Activated T-helper 1 cell treated with anti-CD3 and anti-CD28 coated beads, Interleukin-12 subunit alpha, Interleukin-12 subunit beta, Interleukin-2, Interleukin-4 antibody, amounts not matched to agents 30 ng/mL and 10 ng/mL and 1 ng/mL, durations not matched to agents 14 hours and 24 hours and 36 hours (primary cell): ENCODE measurements at places on chromosomes 11 and 22. TPM values are rescaled to one million over a fixed set of nuclear protein-coding genes. Genes with fewer than 3 reads are reported as not detected.

DNA sequence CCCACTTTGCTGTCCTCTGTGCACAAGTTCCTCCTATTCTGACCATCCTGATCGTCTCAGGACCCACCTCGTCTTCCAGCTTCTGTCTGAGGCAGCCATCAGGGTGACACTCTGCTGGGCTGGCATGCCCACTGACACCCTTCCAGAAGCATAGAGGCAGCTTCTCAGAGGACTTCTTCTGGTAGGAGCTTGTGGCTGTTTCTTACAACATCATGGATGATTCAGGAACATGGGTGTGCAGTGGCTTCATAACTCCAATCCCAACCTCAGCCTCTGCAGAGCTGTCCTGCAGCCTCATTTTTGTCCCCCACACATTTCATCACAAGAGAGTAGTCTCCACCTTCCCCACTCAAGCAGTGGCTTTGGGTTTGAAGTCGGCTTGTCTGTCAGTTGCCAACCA is 20.9 kb upstream of the CTR9 start:
- peaks cover 22% of the 10 kb centered on the region for H3K4me1 ChIP-seq
- no peak overlapping the region for H3K4me3 ChIP-seq
- no peaks in the 10 kb centered on the region for H3K36me3 ChIP-seq
- H3K27me3 ChIP-seq: peaks cover 13% of the 10 kb centered on the region

- no peak overlapping the region for H3K4me3 ChIP-seq
- no peak overlapping the region for H3K27ac ChIP-seq
- H3K4me1 ChIP-seq: peaks cover 3% of the 10 kb centered on the region
Observed at GRCh38 chr11:9065607-9066432, 25.6 kb downstream of the SCUBE2 start.

- H3K27ac ChIP-seq: no peak overlapping the region
- no peak for DNase-seq
- no peak overlapping the region for H3K4me3 ChIP-seq
Observed at GRCh38 chr11:33863418-33864172, 28.3 kb downstream of the LMO2 start.

GRCh38 chr11:118060869-118061268 is 16.0 kb upstream of the TMPRSS4 start:
- H3K27ac ChIP-seq: no peak overlapping the region
- no peaks in the 10 kb centered on the region for H3K36me3 ChIP-seq
- peaks cover 9% of the 10 kb centered on the region for H3K27me3 ChIP-seq

DNA sequence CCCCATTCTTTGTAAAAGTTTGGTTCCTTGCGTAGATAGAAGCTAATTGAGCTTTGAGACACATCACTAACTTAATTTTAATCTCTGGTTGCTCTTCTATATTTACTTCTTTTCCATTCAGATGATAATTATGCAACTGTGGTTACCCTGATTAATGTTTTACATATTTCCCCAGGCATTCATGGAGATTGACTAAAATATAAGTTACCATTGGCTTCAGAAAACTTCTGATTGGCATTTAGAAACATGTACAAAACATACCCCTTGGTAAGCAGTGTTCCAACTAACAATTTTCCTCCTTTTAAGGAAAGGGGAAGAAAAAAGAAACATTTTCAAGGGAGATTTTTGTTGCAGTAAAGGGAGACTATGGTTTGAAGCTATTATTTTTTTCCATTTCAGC is 43.9 kb downstream of the FAT3 start:
- no peak for DNase-seq
- H3K27me3 ChIP-seq: no peaks in the 10 kb centered on the region
- no peak overlapping the region for H3K27ac ChIP-seq
- H3K36me3 ChIP-seq: no peaks in the 10 kb centered on the region
- no peaks in the 10 kb centered on the region for H3K4me1 ChIP-seq
- H3K4me3 ChIP-seq: no peak overlapping the region

DNA sequence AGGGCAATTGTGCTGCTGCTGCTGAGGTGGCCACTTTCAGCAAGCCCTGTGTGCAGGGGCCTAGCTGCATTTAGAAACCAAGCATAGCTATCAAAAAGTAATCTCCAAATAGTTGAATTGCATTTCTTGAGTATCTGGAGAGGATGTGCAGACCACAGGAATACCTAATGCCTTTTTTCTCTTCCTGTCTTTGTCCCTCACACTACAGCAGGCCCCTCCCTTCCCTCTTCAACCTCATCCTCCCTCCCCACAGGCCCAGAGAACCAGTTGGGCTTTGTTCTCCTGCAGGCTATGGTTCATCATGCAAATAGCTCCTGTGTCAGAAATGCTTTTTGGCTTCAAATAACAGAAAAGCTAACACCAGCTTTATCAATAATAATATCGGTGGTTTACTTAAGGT is 47.7 kb downstream of the DKK3 start:
- H3K36me3 ChIP-seq: peaks cover 21% of the 10 kb centered on the region
- H3K27ac ChIP-seq: no peak overlapping the region
- peaks cover 9% of the 10 kb centered on the region for H3K27me3 ChIP-seq
- peaks cover 28% of the 10 kb centered on the region for H3K4me1 ChIP-seq

GRCh38 chr11:111373590-111373989 is 5.5 kb downstream of the POU2AF1 start:
- no peak for DNase-seq
- H3K36me3 ChIP-seq: peaks cover 51% of the 10 kb centered on the region
- H3K4me1 ChIP-seq: peaks cover 80% of the 10 kb centered on the region
- peak overlapping the region; percentile 34 for H3K27ac ChIP-seq
- H3K4me3 ChIP-seq: peak overlapping the region; percentile 42

- no peak overlapping the region for H3K4me3 ChIP-seq
- H3K27me3 ChIP-seq: no peaks in the 10 kb centered on the region
- peaks cover 52% of the 10 kb centered on the region for H3K36me3 ChIP-seq
- DNase-seq: no peak
- no peak overlapping the region for H3K27ac ChIP-seq
Observed at GRCh38 chr11:85784480-85785265, 26.3 kb downstream of the SYTL2 start.

GRCh38 chr11:125001849-125002248 is 47.8 kb downstream of the CCDC15 start:
- H3K4me3 ChIP-seq: no peak overlapping the region
- no peak overlapping the region for H3K27ac ChIP-seq
- DNase-seq: no peak
- H3K27me3 ChIP-seq: no peaks in the 10 kb centered on the region

DNA sequence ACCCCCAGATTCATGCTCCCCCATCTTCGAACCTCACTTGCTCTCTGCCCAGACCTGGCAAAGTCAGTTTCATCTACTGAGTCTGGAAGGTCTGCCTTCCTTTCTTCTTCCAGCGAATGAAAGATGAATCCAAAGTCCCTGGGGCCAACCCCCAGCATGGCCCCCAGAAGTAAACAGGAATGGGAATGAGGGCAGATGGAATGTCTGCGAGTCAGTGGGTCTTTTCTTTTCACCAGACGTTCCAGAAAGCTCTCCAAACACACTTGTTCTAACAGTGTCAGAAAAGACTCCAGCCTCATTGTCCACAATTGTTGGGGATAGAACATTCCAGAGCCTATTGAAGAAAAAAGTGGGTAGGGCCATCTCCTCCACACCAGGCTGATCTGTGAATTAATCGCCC is 28.6 kb downstream of the RIBC2 start:
- no peak overlapping the region for H3K4me3 ChIP-seq
- DNase-seq: no peak
- H3K27ac ChIP-seq: no peak overlapping the region
- no peaks in the 10 kb centered on the region for H3K36me3 ChIP-seq
- H3K27me3 ChIP-seq: peaks cover 16% of the 10 kb centered on the region

GRCh38 chr11:19220903-19221724 is 19.3 kb upstream of the CSRP3 start:
- no peak for DNase-seq
- H3K36me3 ChIP-seq: peaks cover 24% of the 10 kb centered on the region
- peaks cover 4% of the 10 kb centered on the region for H3K27me3 ChIP-seq
- H3K27ac ChIP-seq: no peak overlapping the region

GRCh38 chr11:60835534-60835846 is 6.4 kb upstream of the CCDC86 start:
- no peak overlapping the region for H3K27ac ChIP-seq
- no peak for DNase-seq
- H3K36me3 ChIP-seq: no peaks in the 10 kb centered on the region
- no peak overlapping the region for H3K4me3 ChIP-seq
- peaks cover 17% of the 10 kb centered on the region for H3K4me1 ChIP-seq

- no peak for DNase-seq
- H3K4me3 ChIP-seq: no peak overlapping the region
- no peaks in the 10 kb centered on the region for H3K36me3 ChIP-seq
- H3K27me3 ChIP-seq: peaks cover 4% of the 10 kb centered on the region
Observed at GRCh38 chr11:119672597-119672996, 56.4 kb downstream of the NECTIN1 start.

DNA sequence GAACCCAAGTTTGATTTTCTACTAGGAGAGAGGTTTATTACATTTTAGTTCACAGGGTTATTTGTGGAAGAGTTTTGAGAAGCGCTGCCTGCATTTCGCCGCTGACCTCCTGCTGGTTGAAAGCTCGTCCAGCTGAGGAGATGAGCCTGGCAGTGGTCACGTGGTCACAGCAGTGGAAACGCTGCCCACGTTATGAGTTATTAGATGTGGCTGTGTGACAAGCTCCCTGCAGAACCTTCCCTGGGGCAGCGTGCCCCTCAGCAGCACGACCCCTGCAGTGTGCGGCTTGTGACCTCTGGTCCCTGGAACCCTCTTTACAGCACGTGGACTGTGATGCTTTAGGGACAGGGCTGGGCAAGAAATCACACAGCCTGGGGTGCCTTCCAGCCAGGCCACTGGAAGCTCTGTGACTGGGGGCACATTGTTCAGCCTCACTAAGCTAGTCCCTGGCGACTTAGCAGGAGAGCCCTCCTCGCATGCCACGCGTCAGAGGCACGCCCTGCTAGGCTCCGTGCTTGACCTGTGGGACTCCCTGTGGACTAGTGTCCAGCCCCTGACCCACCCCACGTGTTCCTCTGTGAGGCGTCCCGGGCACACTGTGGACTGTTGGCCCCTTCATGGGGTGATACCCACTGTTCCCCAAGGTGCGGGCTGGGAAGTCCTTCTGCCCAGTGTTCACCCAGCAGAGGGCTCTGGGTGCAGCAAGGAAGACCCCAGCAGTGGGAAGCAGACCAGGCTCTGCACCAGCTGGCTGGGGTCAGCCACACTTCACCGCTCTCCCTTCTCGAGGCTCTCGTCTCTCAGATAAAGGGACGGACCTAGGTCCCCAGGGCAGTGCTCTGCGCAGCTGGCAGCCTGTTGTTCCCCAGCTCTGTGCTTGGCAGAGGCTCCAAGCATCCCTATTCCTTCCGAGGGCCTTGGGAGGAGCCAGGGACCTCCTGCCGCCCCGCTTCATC is 349.5 kb downstream of the TBC1D22A start:
- DNase-seq: no peak
- no peaks in the 10 kb centered on the region for H3K36me3 ChIP-seq
- no peak overlapping the region for H3K27ac ChIP-seq
- H3K4me1 ChIP-seq: no peaks in the 10 kb centered on the region
- H3K4me3 ChIP-seq: no peak overlapping the region

DNA sequence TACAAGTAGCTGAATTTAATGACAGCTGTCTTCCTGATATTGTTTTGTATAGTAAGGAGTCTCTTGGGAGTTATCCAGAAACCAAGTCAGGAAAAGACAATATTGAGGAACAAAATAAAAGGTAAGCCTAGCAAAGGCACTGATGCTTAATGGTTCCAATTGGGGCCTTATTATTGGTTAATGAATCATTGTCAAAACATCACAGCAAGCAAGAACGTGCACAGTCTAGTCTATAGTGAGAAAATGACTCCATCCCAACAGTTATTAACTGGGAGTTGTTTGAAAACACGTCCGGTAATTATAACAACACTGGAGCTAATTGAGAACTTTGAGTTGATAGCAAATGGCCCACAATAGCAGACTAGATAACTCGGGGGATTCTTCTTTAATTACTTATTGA is 17.7 kb downstream of the BSX start:
- no peaks in the 10 kb centered on the region for H3K4me1 ChIP-seq
- DNase-seq: no peak
- no peak overlapping the region for H3K4me3 ChIP-seq
- H3K27me3 ChIP-seq: peaks cover 16% of the 10 kb centered on the region
- no peak overlapping the region for H3K27ac ChIP-seq

DNA sequence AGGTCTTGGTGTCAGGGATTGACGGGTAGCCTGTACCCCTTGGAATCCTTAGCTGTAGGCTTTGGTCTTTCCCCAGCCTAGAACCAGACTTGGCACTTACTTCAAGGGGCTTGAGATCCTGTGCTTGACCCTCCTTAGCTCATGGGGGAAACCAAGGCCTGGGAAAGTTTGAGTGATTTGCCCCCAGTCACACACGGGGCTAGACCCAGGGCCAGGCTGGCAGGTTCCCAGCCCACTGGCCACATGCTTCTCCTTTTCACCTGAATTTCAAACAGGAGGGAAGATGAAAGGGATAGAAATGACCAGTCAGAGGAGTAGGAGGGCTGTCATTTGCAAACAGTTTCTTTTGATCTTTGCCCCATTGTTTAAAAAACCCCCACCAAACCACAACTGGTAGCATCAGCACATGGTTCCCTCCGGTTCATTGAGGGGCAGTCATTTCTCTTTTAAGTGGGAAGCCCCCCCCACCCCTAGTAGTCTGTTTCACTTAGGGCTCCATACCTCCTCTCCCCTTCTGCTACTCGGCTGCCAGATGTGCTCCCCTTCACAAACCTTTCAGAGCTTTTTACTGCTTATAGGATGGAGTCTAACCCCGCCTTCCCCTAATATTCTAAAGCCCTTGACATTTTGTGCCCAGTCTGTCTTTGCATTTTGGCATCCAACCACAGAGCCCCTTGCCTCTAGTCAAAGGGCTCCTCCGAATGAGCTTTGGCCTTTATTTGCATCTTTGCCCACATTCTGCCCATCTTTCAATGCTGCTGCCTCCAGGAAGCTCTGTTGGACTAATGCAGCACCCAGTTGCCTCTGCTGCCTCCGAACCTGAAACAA is 37.6 kb downstream of the ZNRF3 start:
- H3K27me3 ChIP-seq: peaks cover 56% of the 10 kb centered on the region
- H3K4me3 ChIP-seq: no peak overlapping the region
- H3K27ac ChIP-seq: no peak overlapping the region
- H3K36me3 ChIP-seq: no peaks in the 10 kb centered on the region
- no peak for DNase-seq

CFAP300 gene
- not detected in 2 replicates for total RNA-seq

MRTFA gene
- 47.4 and 47.8 TPM in 2 replicates for total RNA-seq

CASP5 gene
- not detected in 2 replicates for total RNA-seq

UBQLNL gene
- 0.18 TPM in 1 of 2 replicates, not detected in the other for total RNA-seq

PRODH gene
- 1.0 and 1.2 TPM in 2 replicates for total RNA-seq

CCDC89 gene
- total RNA-seq: 0.39 and 0.62 TPM in 2 replicates

AAMDC gene
- 1.5 and 2.4 TPM in 2 replicates for total RNA-seq

CHRM1 gene
- total RNA-seq: not detected in 2 replicates
